Suprapubic skin (tissue), 4 donors: ENCODE measurements at places on chromosomes 1 and 21.

GRCh38 chr1:104671684-104672353 lies 922.1 kb downstream of the AMY1C start:
- no peak for DNase-seq
- no peaks in the 10 kb centered on the region for H3K36me3 ChIP-seq
- no peaks in the 10 kb centered on the region for H3K27me3 ChIP-seq
- H3K27ac ChIP-seq: no peak overlapping the region

- no peaks in the 10 kb centered on the region for H3K27me3 ChIP-seq
- H3K36me3 ChIP-seq: no peaks in the 10 kb centered on the region
- H3K27ac ChIP-seq: no peak overlapping the region
- H3K4me1 ChIP-seq: peaks cover 8% of the 10 kb centered on the region
- no peak for DNase-seq
Measured at GRCh38 chr1:54415991-54416390, 9.8 kb upstream of the SSBP3 start.

- H3K27me3 ChIP-seq: no peaks in the 10 kb centered on the region
- no peak overlapping the region for H3K27ac ChIP-seq
- DNase-seq: no peak
- H3K4me3 ChIP-seq: no peak overlapping the region
- H3K4me1 ChIP-seq: no peaks in the 10 kb centered on the region
Measured at GRCh38 chr1:225378880-225379279, 49.0 kb downstream of the LBR start.

DNA sequence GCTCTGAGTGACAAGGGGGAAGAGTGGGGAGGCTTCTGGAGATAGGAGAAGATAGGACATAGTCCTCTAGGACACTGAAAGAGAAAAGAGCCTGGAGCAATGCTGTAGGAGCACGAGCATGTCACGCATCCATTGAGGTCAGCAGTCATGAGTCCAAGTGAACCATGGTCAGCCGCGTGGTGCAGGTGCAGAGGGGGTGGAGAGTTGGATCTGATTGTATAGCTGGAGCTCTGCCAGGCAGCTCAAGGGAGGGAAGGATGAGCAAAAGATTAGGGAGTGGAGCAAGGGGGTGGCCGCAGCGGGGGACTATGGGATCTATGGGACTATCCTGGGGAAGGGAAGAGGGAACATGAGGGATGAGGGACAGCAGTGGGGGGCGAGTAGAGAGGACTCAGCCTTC lies 14.0 kb downstream of the PADI1 start:
- DNase-seq: no peak
- no peak overlapping the region for H3K4me3 ChIP-seq
- no peak overlapping the region for H3K27ac ChIP-seq
- peaks cover 67% of the 10 kb centered on the region for H3K27me3 ChIP-seq
- H3K4me1 ChIP-seq: peaks cover 12% of the 10 kb centered on the region
- H3K36me3 ChIP-seq: no peaks in the 10 kb centered on the region

GRCh38 chr1:113990961-113991360 lies 11.7 kb downstream of the OLFML3 start:
- no peaks in the 10 kb centered on the region for H3K27me3 ChIP-seq
- H3K4me1 ChIP-seq: no peaks in the 10 kb centered on the region

- H3K4me1 ChIP-seq: no peaks in the 10 kb centered on the region
- H3K27ac ChIP-seq: no peak overlapping the region
- no peak for DNase-seq
Measured at GRCh38 chr1:230248016-230248888, 177.9 kb downstream of the PGBD5 start.

GRCh38 chr1:1298861-1299685 lies 8.7 kb downstream of the ACAP3 start:
- H3K4me3 ChIP-seq: no peak overlapping the region
- DNase-seq: no peak
- H3K36me3 ChIP-seq: peaks cover 59% of the 10 kb centered on the region
- H3K4me1 ChIP-seq: peaks cover 26% of the 10 kb centered on the region
- no peak overlapping the region for H3K27ac ChIP-seq
- no peaks in the 10 kb centered on the region for H3K27me3 ChIP-seq

DNA sequence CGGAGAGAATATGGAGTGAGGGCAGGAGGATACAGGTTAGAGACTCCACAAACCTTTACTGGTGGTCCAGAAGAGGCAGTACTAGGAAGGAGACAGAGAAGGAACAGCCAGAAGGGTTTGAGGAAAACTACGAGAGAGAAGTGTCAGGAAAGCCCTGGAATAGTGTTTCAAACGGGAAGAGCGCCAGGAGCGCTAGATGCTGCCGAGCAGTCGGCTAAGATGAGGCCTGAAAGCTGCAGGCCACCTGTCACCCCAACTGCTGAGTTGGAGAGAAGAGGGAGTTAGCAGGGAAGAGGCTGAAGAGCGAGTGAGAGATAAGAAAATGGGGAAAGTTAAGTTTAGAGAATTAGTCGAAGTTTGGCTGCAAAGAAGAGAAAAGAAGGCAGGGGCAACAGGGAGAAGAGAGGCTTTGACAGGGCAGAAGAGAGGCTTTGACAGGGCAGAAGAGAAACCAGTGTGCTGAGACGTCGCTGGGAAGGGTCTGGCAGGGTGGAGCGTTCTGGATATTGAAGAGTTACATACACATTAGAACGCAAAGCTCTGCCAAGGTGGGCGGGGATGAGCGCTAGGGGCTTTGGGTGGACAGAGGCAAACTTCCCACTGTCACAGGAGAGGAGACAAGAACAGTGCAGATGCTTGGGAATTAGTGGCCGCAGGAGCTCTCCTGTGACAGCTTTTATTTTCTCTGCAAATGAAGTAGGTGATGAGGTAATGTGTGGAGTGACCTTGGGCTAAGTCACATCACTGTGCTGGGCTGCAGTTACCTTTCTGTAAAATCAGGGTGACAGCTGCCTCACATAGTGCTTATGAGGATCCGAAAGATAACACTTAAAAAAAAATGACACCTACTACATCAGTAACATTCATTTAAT lies 31.2 kb downstream of the PCSK9 start:
- no peak overlapping the region for H3K27ac ChIP-seq
- H3K36me3 ChIP-seq: peaks cover 87% of the 10 kb centered on the region
- DNase-seq: no peak

GRCh38 chr1:215321802-215322201 lies 239.3 kb downstream of the KCNK2 start:
- no peaks in the 10 kb centered on the region for H3K27me3 ChIP-seq
- no peak overlapping the region for H3K27ac ChIP-seq
- no peak overlapping the region for H3K4me3 ChIP-seq

DNA sequence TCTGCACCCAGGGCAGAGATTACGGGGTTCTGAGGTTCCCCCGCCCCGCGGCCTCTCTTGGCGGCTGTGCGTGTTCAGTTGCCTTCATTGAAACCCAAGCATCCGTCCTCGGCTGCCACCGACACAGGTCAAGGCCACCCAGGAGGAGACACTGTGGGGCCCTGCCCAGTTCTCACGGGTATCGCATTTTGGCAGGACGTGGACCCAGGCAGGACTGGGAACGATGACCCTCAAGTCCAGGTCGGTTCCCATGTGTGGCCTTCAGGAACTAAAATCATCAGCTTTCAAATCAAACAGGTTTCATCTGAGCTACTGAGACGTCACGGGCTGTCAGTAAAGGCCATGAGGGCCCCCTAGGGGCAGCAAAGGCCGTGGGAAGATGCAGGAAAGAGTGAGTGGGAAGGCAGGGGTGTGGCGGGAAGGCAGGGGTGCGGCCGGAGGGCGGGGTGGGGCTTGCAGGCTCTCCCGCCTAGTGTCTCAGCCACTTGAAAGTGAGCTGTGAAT lies 7.0 kb upstream of the C1orf174 start:
- H3K4me3 ChIP-seq: no peak overlapping the region
- DNase-seq: peak; percentile 77
- no peak overlapping the region for H3K27ac ChIP-seq
- no peaks in the 10 kb centered on the region for H3K36me3 ChIP-seq
- peaks cover 12% of the 10 kb centered on the region for H3K27me3 ChIP-seq

DNA sequence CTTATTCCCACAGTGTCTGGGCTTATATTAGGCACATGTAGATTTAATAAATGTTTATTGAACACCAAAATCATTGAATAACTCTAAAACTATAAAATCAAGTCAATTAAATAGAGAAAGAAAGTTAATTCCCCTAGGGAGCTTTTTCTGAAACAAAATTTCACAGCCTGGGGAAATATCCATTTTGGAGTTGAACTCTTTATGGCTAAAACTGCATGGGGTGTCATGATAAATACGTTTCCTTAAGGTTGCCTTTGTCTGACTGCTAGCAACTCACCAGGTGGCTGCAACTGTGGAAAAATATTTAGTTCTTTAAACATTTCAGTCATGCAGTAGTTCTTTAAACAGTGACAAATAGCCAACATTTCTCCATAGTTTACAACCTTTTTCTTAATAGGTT lies 496.1 kb downstream of the LRRIQ3 start:
- H3K36me3 ChIP-seq: no peaks in the 10 kb centered on the region
- H3K27ac ChIP-seq: no peak overlapping the region
- H3K4me3 ChIP-seq: no peak overlapping the region
- no peak for DNase-seq
- H3K4me1 ChIP-seq: no peaks in the 10 kb centered on the region
- no peaks in the 10 kb centered on the region for H3K27me3 ChIP-seq

DNA sequence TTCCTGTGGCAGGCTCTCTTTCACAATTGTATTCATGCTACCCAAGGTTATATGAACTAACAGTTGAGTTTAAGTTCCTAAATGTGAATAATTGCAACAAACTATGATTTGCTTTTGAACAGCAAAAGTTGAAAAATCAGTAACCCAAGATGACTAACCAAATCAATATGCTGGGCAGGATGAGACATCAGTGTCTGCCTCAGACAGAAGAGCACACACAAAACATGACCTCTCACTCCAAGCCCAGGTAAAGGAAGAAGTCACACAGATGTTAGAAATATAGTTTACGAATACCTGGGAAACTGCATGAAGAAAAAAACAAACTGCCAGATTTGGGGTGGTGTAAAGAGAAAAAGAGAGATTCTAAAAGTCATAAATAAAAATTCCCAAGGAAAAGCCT lies 3.5 kb downstream of the OR2L13 start:
- H3K4me1 ChIP-seq: no peaks in the 10 kb centered on the region
- H3K4me3 ChIP-seq: no peak overlapping the region
- H3K27me3 ChIP-seq: no peaks in the 10 kb centered on the region

DNA sequence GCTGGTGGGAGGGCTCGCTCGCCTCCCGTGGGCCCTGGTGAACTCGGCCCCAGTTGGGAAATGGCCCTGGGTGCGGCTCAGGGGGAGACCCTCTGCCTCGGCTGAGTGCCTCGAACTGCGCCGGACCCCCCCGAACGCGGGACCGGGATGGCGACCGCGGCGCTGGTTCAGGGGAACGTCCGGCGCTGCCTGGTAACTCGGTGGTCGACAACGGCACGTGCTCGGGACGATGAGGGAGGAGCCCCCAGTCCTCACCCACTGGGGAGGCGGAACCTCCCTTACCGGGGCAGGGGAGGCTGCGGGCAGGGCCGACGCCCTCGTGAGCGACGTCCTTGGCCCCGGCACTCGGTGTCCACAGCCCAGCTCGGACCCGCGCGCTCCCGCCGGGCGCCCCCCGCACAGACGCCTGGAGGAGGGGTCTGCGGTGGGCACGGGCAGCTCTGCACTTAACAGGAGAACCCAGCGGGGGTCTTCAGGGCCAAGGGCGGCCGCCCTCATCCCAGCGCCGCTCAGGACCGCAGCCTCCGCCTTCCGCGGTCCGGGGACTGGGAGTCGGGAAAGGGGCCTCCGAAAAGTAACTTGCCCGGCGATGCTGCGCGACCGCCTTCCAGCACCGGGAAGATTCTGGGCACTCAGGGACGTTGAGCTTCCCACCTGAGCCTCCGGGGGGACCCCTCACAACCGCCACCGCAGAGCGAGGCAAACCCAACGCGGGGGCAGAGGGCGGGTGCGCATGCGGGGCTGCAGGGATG lies 1.7 kb downstream of the HES4 start:
- no peak overlapping the region for H3K27ac ChIP-seq
- H3K4me3 ChIP-seq: peak overlapping the region; percentile 56
- H3K4me1 ChIP-seq: peaks cover 48% of the 10 kb centered on the region
- no peaks in the 10 kb centered on the region for H3K36me3 ChIP-seq
- peaks cover 65% of the 10 kb centered on the region for H3K27me3 ChIP-seq

DNA sequence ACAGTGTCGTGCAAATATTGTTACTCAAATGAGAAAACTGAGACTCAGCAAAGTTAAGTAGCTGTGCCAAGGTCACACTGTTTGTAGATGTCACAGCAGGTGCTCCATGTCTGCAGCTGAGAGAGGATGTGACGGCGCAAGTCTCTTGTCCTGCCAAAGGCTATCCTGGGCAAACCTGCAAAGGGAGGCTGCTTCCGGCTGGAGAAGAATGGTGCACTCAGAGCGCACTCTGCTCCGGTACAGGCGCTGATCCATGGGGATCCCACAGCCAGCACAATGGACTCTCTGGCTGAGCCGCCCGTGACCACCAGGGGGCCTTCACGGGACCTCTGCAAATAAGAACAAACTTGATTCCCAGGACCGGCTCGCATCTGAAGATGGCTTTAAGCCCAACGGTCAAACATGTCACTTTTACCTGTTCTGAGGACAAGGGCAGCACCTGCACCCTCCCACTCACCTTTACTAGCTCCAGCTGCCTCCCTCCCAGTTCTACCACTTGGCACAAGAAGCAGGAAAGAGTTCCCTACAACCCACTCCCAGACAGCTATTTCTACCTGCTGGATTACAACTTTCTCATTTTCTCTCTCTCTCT lies 21.9 kb downstream of the RD3 start:
- H3K4me3 ChIP-seq: no peak overlapping the region
- peak; percentile 84 for DNase-seq
- peaks cover 24% of the 10 kb centered on the region for H3K4me1 ChIP-seq

GRCh38 chr1:243558576-243558975 lies 291.5 kb downstream of the AKT3 start:
- H3K27me3 ChIP-seq: no peaks in the 10 kb centered on the region
- H3K27ac ChIP-seq: no peak overlapping the region
- no peak for DNase-seq
- H3K4me3 ChIP-seq: no peak overlapping the region
- no peaks in the 10 kb centered on the region for H3K4me1 ChIP-seq

DNA sequence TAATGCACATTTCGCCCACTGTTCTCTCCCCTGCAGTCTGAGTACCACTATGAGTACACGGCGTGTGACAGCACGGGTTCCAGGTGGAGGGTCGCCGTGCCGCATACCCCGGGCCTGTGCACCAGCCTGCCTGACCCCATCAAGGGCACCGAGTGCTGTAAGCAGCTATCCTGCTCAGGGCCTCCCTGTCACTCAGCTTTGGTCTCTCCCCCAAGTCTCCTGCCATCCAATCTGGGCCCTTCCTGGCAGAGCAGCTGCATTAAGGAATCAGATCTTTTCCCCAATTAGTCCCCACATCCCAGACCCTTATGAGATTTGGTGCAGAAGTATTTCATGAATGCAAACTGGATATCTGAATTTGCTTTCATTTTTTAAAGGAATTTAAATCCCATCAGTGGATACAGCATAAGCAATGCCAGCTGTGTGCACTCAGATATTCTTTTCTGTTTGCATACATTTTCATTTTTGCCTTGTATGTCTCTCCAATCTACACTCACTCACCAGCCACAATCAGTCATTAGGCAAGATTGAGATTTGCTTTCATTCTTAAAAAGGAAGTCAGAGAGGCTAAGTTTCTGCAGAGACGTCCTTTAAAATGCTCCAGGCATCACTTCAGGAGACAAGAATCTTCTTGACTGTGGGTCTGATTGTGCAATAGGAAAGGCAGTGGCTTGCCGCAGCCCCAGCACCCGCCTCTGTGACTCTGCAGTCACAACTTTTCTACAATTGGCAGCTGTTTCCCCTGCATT lies 48.1 kb downstream of the ELAPOR1 start:
- peak overlapping the region; percentile 51 for H3K27ac ChIP-seq
- no peak for DNase-seq
- H3K4me3 ChIP-seq: no peak overlapping the region
- no peaks in the 10 kb centered on the region for H3K27me3 ChIP-seq

- no peak overlapping the region for H3K4me3 ChIP-seq
- no peak overlapping the region for H3K27ac ChIP-seq
- H3K36me3 ChIP-seq: no peaks in the 10 kb centered on the region
- H3K27me3 ChIP-seq: no peaks in the 10 kb centered on the region
Measured at GRCh38 chr1:225449261-225449660, 21.4 kb upstream of the LBR start.
